LNCaP clone FGC (cell line): ENCODE measurements at places on chromosomes 7 and 10.

- no peak for DNase-seq
These were observed at the start of gene SGPL1 for GRCh38 chr10:70815504-70816219. SGPL1 (plus strand) TSS chr10:70815948; CDS start chr10:70816854, 906 bp downstream.

- DNase-seq = no peak
These were observed 2.0 kb upstream of the SAMD8 start for GRCh38 chr10:75109459-75109778.

GRCh38 chr10:61708846-61709245 is 46.1 kb downstream of the CABCOCO1 start:
- DNase-seq = no peak

DNA sequence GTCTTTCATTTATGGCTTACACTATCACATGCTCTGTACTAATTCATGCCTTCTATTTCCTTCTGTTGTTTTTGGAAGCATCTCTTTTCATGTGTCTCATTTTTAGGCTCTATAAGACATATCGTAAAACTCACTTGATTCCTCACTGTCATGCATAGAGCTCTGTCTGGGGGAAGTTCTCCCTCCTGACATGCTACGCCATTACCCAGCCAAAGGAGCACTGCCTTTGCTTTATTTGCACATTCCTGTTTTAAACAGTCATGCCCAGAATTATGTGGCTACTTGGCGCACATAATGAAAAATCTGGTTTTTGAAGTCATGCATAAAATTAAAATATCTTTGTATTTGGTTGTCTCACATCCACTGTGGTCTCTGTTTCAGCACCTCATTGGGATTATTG is 17.6 kb upstream of the AKR1C3 start:
- no peak for DNase-seq

DNA sequence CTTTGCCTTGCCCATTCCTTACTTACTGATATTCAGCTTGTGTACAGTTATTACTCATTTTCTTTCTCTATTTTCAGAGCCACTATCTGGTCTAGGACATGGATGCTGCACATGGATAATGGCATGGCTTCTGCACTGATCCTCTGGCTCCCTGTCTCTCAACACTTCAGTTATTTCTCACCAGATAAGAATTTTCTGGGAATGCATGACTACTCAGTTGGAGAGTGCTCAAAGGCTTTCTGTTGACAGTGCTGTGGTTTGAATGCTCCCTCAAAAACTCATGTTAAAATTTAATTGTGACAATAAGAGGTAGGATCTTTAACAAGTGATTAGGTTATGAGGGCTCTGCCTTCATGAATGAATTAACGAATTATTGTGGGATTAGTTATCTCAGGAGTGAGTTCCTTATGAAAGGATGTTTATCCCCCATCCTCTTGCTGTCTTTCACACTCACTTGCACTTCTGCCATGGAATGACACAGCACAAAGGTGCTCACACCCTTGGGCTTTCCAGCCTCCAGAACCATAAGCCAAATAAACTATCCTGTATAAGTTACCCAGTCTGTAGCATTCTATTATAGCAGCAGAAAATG is 16.1 kb upstream of the PIK3CG start:
- no peak for DNase-seq

DNA sequence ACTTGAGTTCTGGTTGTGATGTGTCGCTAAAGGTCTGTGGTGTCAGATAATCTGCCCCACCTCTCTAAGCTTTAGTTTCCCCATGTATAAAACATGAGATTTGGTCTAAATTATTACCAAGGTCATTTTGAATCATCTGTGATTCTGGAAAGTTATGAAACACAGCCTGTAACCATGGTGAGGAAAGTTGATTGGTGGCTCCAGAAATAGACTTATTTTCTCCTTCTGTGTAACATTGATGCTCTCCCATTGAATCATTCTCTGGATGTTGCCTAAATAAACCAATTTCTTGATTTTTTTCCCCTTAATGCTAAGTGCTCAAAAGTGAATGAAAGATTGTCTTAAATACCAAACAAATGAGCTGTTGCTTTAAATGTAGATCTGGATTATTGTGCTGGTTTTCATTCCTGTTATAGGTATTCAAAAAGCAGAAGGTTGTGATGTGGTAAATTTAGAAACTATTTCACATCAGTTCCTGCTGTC is 30.0 kb upstream of the PCGF5 start:
- DNase-seq = no peak

DNA sequence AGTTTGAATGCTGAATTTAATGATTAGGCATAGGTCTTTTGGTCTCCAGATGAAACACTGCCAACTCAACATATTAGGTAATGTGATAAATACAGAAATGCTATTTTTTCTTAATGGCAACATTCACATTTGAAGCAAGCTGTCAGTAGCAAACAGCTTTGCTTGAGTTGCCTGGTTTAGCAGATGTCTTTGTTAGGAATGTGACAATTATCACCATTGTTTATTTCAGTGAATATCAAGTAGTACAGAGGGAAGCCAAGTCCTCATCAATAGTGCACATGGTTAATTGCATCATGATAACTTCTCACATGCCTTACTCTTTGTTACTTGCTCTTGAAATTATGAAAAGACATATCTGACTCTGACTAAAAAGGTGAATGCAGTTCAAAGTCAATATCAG is 23.7 kb upstream of the SEPTIN7 start:
- DNase-seq = no peak

GRCh38 chr7:17155529-17155928 is 142.9 kb upstream of the AHR start:
- DNase-seq = no peak

DNA sequence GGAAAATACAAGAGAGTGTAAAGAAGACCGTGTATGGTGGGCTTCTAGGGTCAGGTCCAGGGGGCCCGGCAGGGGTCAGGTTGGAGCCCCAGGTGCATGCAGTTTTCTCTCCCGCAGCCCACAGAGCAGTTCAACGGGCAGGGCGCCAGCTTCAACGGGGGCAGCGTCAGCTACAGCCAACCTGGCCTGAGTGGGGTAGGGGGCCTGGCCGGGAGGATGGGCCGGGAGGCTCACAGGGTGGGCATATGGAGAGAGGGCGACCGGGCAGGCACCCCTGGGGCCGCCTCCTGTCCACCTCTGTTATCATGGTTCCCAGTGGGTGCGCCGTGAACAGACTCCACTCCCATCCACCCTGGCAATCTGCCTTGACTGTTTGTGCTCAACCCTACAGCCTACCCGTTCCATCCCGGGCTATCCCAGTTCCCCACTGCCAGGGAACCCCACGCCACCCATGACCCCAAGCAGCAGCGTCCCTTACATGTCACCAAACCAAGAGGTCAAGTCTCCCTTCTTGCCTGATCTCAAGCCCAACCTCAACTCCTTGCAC is 11.5 kb downstream of the ZMIZ2 start:
- DNase-seq = no peak

- no peak for DNase-seq
These were observed 35.9 kb upstream of the SEMA3A start for GRCh38 chr7:84230491-84230890.

- DNase-seq = no peak
These were observed 1.3 kb downstream of the HELLS start for GRCh38 chr10:94546901-94547185.
